ENCODE measurements at places on chromosomes 7 and 10. TPM values are rescaled to one million over a fixed set of nuclear protein-coding genes. Genes with fewer than 3 reads are reported as not detected.
A peak's percentile ranks its signal among the peaks of the same experiment; 100 is the strongest.

HOXA6 gene
- total RNA-seq, result 12.4 TPM

MACROH2A2 gene
- 26.9 TPM for total RNA-seq

- no peak overlapping the region for H3K4me3 ChIP-seq
- H3K27ac ChIP-seq, result no peak overlapping the region
- H3K4me1 ChIP-seq, result no peaks in the 10 kb centered on the region
These were observed 36.0 kb downstream of the C10orf71 start for GRCh38 chr10:49334964-49335363.

- H3K4me1 ChIP-seq, result no peaks in the 10 kb centered on the region
- H3K27me3 ChIP-seq, result peaks cover 19% of the 10 kb centered on the region
- no peak overlapping the region for H3K4me3 ChIP-seq
- H3K36me3 ChIP-seq, result no peaks in the 10 kb centered on the region
These were observed 14.2 kb upstream of the LIPN start for GRCh38 chr10:88745633-88746032.

DNA sequence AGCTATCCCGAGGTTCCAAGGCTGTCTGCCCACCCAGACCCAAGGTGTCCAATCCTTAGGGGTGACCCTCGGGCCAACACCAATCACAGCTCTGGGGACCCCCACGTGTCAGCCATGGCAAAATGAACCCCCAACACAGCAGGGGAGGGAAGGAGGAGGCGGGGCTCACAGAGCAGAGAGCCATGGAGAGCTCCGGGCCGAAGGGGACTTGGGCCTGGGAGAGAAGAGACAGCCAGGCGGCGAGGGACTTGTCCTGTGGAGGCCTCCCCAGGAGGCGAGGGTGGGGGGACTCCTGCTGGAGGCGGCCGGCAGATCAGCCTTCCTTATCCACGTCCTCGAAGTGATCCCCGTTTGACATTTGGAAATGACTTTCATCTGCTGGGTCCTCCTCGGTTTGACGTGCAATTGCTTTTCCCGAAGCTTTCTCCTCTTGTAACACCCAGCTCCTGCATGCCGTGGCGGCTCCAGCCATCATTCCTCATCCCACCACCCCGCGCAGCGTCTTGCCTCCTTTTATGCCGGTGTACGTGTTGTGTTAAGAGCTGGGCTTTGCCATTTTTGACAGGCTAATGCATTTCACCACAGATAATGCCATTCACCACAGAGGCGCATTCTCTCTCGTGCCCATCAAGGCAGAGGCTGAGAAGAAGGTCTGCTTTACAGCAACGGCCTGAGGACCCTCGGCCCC lies 337.4 kb downstream of the DNAJB6 start:
- H3K4me3 ChIP-seq, result no peak overlapping the region
- no peaks in the 10 kb centered on the region for H3K36me3 ChIP-seq
- no peaks in the 10 kb centered on the region for H3K27me3 ChIP-seq

GRCh38 chr7:36570528-36571189 lies 153.6 kb downstream of the AOAH start:
- DNase-seq, result no peak
- no peaks in the 10 kb centered on the region for H3K4me1 ChIP-seq
- H3K27me3 ChIP-seq, result peaks cover 21% of the 10 kb centered on the region
- no peaks in the 10 kb centered on the region for H3K36me3 ChIP-seq

- peaks cover 24% of the 10 kb centered on the region for H3K4me1 ChIP-seq
- no peaks in the 10 kb centered on the region for H3K27me3 ChIP-seq
- DNase-seq, result no peak
- peaks cover 5% of the 10 kb centered on the region for H3K36me3 ChIP-seq
- H3K27ac ChIP-seq, result no peak overlapping the region
These were observed 178.8 kb upstream of the AKR1E2 start for GRCh38 chr10:4647109-4647785.

DNA sequence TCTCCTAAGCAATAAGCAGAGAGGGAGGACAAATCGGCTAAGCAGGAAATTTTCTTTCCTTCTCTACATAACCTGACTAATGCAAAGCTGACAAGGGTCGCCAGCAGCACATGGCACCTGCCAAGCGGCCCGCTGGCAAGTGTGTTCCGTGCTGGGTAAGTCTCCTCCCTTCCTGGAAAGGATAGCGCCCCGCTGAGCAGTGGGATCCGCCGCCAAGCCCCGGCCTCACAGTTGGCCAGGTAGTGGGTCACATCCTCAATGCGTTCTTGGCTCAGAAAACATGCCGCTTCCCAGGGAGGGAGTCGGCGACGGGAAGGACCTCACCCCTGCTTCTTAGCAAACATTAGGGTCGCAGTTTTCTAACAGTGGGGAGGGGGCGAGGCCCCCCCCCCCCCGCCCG lies 488.9 kb upstream of the NUPR2 start:
- no peak overlapping the region for H3K4me3 ChIP-seq
- no peak for DNase-seq
- H3K27ac ChIP-seq, result no peak overlapping the region
- no peaks in the 10 kb centered on the region for H3K4me1 ChIP-seq

DNA sequence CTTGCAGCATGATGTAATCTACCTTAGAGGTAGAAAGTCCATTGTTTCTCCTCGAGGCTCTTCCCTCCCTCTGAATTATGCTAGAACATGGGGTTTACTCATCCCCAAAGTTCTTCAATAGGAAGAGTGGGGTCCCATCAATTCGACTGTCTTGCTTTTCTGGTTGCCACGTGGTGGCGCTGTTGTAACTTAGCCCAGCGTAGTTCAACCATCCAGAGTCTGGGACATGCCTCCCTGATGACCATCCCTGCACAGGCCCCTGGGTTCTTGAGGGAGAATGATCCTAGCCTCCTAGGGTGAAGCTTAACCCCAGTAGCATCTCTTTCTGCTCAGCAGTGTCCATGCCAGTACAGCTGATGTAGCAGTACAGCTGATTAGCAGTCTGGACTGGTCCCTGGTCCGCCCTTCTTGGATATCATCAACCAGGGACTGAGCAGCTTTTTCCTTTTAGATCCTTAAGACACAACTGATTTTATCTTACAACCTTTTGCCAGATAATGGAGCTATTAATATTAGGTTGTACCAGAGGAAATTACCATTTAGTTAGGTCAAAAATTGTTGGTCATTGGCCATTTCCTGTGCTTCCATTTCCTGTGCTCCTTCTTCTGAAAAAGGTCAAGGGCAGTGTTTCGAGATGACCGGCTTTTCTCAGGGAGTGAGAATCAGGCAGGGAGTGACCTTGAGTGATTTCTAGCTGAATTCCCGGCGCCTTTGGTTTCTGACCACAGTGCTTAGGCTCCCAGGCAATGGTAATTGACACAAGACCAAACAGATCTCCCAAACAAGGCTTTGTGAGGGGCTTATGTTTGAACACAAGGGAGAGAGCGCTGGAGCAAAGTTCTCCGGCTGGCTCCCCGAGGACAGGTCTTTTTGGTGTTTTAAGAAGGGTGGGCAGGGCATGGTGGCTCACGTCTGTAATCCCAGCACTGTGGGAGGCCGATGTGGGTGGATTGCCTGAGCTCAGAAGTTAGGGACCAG lies 65.4 kb downstream of the TACC2 start:
- H3K4me1 ChIP-seq, result peaks cover 10% of the 10 kb centered on the region
- H3K4me3 ChIP-seq, result no peak overlapping the region
- H3K27ac ChIP-seq, result no peak overlapping the region
- peak; percentile 58 for DNase-seq

DNA sequence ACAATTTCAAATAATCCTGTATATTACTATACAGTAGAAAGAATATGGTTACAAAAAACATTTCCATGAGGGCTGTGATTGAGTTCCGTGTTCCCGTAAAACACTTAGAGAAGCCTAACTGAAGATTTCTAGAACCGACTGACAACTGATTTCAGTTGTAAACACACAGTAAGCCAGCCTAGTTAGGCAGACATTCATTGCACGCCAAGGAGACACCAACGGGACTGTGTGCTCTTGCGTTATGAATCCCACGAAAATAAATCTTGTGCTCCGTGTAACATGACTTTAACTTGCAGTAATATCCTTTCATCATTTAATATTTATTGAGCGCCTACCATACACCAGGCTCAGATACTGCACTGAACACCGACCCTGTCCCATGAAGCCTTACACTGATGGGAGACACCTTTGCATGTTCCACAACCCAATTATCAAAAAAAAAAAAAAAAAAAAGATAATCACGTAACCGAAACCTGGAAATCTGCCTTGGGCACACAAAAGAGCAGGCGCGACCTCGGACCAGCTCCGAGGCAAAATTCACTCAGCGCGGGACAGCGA lies 420 bp upstream of the KLHL7 start:
- peaks cover 24% of the 10 kb centered on the region for H3K36me3 ChIP-seq
- peaks cover 12% of the 10 kb centered on the region for H3K4me1 ChIP-seq
- peak overlapping the region; percentile 93 for H3K27ac ChIP-seq
- H3K4me3 ChIP-seq, result peak overlapping the region; percentile 99
- no peak for DNase-seq

All from Calu3 (cell line).